ENCODE measurements at places on chromosomes 4 and X. TPM values are rescaled to one million over a fixed set of nuclear protein-coding genes. Genes with fewer than 3 reads are reported as not detected.

DNA sequence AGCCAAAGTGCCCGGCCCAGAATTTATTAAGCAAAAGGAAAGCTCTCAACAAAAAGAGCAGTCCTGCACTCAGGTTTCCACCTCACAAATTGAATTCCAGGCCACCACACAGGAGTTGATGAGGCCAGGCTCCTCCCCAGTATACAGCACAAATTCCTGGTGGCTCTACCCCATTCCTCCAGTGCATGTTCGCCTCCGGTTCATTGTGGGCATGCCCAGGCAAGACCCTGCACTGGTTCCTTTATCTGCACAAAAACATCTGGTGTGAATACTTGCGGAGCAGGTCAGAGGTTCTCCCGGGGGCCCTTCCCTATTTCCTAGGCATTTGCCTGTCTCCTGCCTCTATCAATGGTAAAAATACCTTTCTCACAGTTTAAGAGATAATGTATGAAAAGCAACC is 195.2 kb upstream of the ANXA10 start:
- DNase-seq, result peak; percentile 63

The BBS12 gene
- 5.9 TPM for total RNA-seq

- DNase-seq, result no peak
Measured at GRCh38 chr4:38114386-38115150, 154.4 kb downstream of the PTTG2 start.

The SMR3B gene
- not detected for total RNA-seq

DNA sequence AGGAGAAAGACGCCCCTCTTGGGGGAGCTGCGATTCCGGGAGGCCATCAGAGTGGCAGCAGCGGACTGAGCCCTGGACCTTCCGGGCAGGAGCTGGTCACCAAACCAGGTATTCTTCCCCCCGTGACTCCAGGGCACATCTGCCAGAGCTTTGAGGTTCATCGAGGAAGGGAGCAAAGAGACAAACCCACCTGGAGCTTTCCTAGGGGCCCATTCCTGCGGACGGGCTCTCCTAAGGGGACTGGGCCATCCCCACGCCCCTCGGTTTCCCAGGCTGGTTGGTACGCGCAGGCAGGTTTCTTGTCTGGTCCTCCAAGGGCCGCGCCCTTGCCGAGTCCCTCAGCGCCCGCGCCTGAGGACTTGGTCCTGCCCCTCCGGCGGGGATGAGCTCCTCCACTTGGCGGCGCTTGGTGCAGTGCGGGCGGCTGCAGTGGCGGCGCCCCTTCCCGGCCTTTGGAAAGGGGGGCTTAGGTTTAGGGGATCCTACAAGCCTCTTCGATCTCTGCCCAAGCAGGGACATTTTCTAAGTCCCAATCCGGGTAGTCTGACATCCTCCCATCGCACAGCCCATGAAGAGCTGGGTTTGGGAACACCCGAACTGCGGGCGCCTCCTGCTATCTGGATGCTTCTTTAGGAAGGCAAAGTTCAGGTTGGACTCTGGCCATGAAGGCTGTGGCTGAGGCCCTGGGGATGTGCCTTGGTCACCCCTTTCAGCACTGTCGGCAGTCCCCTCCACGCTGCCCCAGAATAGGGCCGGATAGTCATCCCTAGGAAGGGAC is 538 bp downstream of the STBD1 start:
- peak; percentile 44 for DNase-seq

The KIF4A gene
- 19.0 TPM for total RNA-seq

The MAGEB10 gene
- total RNA-seq, result not detected

DNA sequence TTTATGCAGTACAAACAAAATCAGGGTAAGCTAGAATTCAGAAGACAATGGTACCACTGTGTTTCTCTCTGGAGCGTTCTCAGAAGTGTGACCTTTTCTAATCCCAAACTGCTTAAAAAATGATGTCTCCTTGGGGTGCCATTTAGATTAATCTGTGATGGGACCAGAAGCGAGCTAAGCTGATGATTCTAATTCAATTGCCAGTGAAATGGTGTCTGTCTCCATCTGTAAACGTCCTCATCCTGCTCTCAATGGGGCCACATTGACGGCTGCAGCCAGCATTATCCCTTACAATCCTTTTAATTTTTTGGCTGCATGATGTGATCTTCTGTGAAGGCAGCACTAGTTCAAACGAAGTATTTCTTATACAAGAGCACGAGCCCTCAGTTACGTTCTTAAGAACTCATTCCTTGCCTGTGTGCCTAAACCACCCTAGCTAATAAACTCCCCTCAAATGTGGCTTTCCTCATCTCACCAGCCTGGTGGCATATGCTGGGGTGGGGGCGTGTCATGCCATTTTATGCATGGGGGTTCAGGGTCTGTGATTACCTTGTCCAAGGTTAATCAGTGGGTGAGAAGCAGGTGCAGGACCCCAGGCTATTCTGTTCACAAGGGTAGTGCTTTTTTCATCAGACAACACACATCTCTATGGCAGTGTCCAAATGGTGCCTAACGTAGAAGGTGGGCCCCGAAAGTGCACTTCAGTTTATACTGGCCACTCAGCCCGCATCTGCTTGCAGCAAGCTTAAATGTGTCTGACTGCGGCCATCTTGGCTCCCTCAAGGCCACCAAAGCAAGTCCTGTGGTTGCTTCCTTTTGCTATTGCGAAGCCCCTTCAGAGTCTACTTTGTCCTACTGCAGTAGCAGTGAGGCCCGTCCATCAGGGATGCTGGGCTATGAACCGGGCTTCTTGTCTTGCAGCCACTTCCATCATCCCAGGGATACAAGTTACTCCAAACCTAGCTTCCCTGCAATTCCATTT is 45.7 kb upstream of the SLC2A9 start:
- no peak for DNase-seq

DNA sequence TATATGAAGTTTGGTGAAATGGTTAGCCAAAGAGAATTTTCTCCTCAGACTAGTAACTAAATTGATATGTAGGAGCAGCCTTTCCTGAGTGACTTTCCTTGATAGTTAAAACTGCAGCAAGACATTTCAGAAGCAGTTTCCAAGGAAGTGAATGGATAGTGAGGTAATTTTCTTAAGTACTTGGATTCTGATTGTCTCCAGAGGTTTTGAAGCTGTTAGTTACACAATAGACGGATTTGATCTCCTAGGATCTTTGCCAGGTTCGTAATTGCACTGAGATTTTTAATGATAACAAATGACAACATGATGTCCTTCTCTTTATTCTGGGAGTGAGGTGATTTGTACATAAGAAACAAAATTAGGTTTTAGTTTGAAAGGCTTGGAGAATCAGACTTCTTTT is 29.2 kb downstream of the PRRG1 start:
- DNase-seq, result peak; percentile 6

GRCh38 chr4:10075953-10076391 is 40.6 kb downstream of the WDR1 start:
- no peak for DNase-seq

The ITIH6 gene
- not detected for total RNA-seq

DNA sequence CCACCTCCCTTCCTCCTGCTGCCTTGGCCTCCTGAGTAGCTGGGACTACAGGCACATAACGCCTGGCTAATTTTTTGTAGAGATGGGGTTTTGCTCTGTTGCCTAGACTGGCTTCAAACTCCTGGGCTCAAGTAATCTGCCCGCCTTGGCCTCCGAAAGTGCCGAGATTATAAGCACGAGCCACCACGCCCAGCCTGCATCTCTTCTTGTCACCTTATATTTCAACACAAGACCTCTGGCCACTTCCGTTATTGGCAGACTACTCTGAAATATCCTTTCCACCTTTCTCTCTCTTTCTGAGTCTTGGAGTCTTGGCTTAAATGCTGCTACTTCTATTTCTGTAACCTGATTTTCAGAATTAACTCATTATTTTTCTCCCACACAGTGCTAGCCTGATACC is 5.6 kb downstream of the KIAA0232 start:
- DNase-seq, result no peak

GRCh38 chr4:96767815-96768480 is 928.1 kb downstream of the PDHA2 start:
- no peak for DNase-seq

GRCh38 chr4:124833831-124834505 is 121.4 kb upstream of the ANKRD50 start:
- no peak for DNase-seq

- DNase-seq, result no peak
Measured at GRCh38 chrX:134688031-134688823, 30.0 kb upstream of the PLAC1 start.

The NLGN3 gene
- total RNA-seq, result 0.18 TPM

GRCh38 chr4:8550691-8551090 is 29.5 kb upstream of the GPR78 start:
- DNase-seq, result no peak

The SCD5 gene
- total RNA-seq, result 17.2 TPM

The PCDH10 gene
- 0.90 TPM for total RNA-seq

The CTAG1A gene
- total RNA-seq, result not detected

DNA sequence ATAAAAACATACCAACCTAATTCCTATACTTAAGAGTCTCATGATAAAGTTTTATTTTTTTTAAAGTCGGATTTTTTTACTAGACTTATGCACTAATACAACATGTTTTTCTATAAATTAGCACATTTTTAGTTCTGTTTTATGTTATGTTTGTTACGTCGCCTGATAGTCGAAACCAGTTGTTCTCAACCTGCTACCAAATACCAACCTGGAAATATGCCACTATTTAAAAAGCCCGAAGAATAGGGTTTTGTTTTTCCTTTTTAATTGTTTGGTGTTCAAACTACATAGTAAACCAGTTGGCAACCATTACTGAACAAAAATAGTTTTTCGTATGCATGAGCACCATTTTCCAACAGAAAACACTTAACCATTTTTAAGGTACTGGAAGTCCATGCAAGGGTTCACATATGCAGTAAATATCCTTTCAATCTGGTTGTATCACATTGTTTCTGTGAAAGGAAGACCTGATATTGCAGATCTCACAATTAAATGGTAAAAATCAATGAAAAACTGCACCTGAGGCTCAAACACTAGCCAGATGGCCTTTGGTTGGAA is 1.4 kb downstream of the WDFY3 start:
- no peak for DNase-seq

The SPANXB1 gene
- not detected for total RNA-seq

DNA sequence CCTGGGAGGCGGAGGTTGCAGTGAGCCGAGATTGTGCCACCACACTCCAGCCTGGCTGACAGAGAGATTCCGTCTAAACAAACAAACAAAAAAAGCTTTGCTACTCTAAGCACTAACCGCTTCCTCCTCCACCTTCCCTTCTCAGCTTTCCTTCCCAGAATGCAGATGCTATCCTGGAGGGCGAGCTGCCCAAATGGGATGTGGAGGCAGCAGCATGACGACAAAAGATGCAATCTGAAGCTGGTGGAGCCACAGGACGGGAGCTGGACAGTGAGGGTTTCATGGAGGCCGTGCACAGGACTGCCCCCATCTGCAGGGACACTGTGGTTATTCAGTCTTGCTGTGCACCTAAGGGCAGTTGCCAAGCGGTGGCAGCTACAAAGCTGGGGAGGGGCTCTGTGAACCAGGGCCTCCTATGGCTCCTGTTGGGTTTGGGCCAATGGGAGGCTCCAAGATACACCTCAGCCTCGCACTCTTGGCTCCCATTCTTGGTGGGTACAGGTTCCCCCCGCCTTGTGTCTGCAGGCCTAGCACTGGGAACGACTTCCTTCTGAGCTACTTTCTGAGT is 47.4 kb downstream of the WDR1 start:
- no peak for DNase-seq

DNA sequence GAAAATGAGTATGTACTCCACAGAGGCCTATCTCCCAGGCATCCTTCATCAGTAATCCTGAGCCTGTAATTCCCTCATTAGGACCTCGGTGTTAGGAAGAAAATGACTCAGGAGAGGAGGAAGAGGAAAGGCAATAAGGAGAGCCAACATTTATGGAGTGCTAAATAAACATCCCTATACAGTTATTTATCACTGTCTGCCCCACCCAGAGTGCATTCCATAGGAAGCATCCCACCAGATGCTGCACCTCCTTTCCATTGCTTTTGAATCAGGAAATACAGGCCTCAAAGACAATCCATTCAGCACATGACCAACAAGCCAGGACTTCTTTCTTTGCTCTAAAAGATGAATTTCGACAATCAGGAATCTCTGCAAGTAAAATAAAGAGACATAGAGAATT is 47.6 kb downstream of the USP38 start:
- DNase-seq, result no peak

The ASB11 gene
- not detected for total RNA-seq

GRCh38 chrX:138771047-138771446 is 59.5 kb upstream of the FGF13 start:
- DNase-seq, result no peak

GRCh38 chr4:47942081-47942819 is 27.9 kb upstream of the NFXL1 start:
- DNase-seq, result no peak

GRCh38 chr4:95214408-95214807 is 334.4 kb downstream of the UNC5C start:
- no peak for DNase-seq

DNA sequence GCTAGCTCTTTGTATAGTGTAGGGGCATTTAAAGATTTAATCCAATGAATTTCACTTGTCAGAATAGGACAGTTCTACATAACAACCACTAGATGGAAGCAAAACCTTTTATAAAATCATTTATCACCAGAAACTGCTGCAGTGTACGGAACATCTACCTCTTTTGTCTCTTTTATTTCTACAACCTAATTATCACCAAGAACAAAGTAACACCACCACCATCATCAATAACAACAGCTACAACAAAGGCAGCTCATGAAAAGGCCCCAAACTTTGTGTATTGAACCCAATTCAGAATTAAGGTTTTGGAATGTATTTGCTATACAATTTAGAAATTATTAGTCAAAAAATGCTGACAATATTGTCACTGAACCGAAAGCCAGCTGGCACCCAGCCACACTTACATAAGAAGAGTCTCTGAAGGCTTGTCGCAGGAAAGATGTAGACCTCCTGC is 260.9 kb upstream of the RPS6KA3 start:
- peak; percentile 38 for DNase-seq

The BMPR1B gene
- total RNA-seq, result 0.90 TPM

- no peak for DNase-seq
Measured at GRCh38 chr4:108129196-108129595, 39.5 kb downstream of the LEF1 start.

- DNase-seq, result no peak
Measured at GRCh38 chr4:179486570-179487335, 2044.5 kb upstream of the AGA start.

DNA sequence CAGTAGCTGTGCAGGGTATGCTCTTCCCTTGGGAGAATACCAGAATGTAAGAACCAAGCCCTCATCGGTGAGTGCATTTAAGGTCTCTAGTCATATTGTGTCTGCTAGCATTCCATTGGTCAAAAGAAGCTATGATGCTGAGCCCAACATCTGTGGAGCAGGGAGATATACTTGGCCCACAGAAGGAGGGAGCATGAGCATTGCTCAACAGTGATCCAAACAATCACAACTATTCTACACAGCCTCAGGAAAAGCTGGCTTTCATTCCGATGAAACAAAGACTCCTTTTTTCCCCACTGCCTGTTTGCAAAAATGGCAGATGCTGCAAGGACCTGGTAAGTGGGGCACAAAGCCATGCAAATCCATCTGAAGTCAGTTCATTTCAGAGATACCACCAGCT is 80.6 kb upstream of the DHX15 start:
- peak; percentile 55 for DNase-seq

- DNase-seq, result no peak
Measured at GRCh38 chrX:13279279-13280018, 40.4 kb downstream of the ATXN3L start.

All from IMR-90 (cell line).